ENCODE measurements at places on chromosomes 16 and 17. TPM values are rescaled to one million over a fixed set of nuclear protein-coding genes. Genes with fewer than 3 reads are reported as not detected.

GRCh38 chr16:4586291-4586690 lies 28.4 kb downstream of the UBALD1 start:
- no peak overlapping the region for H3K27ac ChIP-seq
- H3K36me3 ChIP-seq = no peaks in the 10 kb centered on the region

DNA sequence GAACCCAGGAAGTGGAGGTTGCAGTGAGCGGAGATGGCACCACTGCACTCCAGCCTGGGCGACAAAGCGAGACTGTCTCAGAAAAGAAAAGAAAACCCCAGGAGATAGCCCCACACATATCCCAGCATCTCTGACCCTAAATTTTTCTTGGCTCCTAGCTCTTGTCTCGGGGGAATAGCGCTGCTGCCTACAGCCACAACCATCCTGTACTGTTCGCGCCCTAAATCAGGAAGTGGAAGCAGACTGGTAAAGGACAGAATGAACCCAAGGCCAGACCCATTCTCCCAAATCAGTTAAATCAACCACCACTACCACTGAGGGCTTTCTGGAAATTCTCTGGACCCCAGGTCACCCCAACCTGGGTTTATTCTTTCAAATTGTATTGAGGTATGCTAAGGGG lies 1.7 kb downstream of the CTDNEP1 start:
- no peaks in the 10 kb centered on the region for H3K27me3 ChIP-seq
- no peaks in the 10 kb centered on the region for H3K36me3 ChIP-seq
- H3K4me1 ChIP-seq = peaks cover 15% of the 10 kb centered on the region
- no peak for DNase-seq

DNA sequence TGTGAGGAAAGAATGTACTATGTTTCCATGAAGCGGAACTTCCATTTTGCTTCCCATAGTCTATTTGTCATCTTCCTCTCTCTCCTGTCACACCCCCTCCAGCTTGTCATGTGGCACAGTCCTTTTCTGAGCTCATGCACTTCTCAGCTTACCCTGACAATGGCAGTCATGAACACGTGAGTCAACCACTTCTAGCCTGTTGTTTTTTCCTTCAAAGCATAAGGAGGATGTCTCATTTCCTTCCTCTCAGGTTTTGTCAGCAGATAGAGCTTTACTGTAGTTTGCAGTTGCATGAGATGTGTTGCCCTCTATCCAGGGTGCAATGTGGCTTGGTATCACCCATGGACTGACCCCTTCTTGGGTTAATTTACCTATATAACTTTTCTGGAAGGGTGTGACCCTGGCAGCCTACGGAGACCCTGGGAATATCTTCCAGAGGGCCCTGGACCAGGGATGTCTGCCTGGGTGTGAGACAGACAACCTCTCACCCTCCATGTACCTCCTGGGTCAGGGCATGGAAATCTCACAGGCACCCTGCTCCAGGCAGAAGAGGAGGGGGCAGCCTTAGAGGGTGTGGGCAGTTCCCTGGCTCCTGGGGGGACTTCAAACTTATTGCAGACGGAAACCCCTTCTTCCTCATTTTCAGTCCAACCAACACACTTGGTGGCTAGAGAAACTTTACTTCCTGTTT lies 4.0 kb upstream of the ZNF267 start:
- no peak overlapping the region for H3K4me3 ChIP-seq

GRCh38 chr16:89113152-89113547 lies 19.5 kb downstream of the ACSF3 start:
- H3K4me3 ChIP-seq = no peak overlapping the region
- H3K4me1 ChIP-seq = no peaks in the 10 kb centered on the region
- DNase-seq = no peak
- no peaks in the 10 kb centered on the region for H3K27me3 ChIP-seq
- no peak overlapping the region for H3K27ac ChIP-seq

- H3K27ac ChIP-seq = no peak overlapping the region
- H3K4me1 ChIP-seq = peaks cover 17% of the 10 kb centered on the region
- no peaks in the 10 kb centered on the region for H3K36me3 ChIP-seq
- peaks cover 46% of the 10 kb centered on the region for H3K27me3 ChIP-seq
- no peak for DNase-seq
These were observed 9.4 kb downstream of the LPO start for GRCh38 chr17:58247511-58248363.

PCGF2 gene
- 8.7 TPM for total RNA-seq

CCDC200 gene
- not detected for total RNA-seq

DNA sequence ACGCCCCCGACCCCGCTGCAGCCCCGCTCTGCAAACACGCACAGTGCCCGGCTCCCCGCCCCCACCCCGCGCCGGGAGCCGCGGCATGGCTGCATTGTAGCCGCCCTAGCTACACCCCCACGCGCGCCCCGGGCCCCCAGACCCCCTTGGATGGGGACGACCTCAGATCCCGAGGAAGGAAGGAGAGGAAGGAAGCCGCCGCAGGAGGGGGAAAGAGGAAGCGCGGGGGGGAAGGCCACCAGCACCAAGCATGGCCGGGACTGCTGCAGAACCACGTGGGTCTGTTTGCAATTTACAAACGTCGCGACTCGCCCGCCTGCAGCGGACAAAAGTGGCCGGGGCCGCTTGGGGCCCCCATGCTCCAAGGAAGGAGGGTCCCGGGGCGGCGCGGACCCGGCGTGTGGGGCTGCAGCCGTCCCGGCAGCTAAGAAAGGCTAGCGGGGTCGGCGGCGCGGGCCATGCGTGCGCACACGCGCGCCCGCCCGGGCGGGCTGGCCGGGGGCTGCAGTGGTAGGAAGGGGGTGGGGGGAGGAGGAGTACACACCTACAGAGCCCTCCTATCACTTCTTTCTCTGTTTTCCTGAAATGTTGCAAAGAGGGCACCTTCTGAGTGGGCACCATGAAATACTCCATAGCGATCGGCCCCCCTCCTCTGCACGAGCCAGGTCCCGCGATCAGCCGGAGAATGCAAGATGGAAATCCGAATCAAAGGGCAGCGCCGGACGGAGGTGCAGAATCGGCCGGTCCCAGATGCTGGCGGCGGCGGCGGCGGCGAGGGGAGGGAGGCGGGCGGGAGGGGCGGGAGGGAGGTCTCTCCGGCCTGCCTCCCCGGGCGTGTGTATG lies 488 bp downstream of the TFAP4 start:
- no peaks in the 10 kb centered on the region for H3K27me3 ChIP-seq
- H3K4me3 ChIP-seq = peak overlapping the region; percentile 95
- peak overlapping the region; percentile 95 for H3K27ac ChIP-seq
- peaks cover 6% of the 10 kb centered on the region for H3K4me1 ChIP-seq
- H3K36me3 ChIP-seq = no peaks in the 10 kb centered on the region

GRCh38 chr16:26961459-26961858 lies 105.3 kb upstream of the C16orf82 start:
- DNase-seq = no peak
- no peaks in the 10 kb centered on the region for H3K36me3 ChIP-seq
- no peaks in the 10 kb centered on the region for H3K27me3 ChIP-seq
- no peaks in the 10 kb centered on the region for H3K4me1 ChIP-seq
- H3K27ac ChIP-seq = no peak overlapping the region

DNA sequence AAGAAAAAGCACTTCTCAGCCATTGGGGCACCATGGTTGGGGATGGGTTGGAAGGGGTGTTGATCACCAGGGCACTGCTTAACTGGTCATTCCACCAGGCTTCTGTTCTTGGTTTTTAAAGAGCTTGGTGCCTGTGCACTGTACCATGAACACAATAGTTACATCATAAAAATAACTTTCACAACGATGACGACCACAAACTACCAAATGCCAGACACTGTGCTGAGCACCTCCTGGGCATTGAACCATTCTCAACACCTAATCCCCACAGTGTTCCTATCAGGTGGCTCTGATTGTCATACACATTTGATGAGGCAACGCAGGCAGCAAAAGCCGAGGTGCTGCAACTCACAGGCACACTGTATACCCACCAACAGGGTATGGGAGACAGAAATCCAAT lies 208.0 kb downstream of the FOXL1 start:
- H3K4me3 ChIP-seq = no peak overlapping the region
- no peak for DNase-seq
- H3K27me3 ChIP-seq = no peaks in the 10 kb centered on the region

DNA sequence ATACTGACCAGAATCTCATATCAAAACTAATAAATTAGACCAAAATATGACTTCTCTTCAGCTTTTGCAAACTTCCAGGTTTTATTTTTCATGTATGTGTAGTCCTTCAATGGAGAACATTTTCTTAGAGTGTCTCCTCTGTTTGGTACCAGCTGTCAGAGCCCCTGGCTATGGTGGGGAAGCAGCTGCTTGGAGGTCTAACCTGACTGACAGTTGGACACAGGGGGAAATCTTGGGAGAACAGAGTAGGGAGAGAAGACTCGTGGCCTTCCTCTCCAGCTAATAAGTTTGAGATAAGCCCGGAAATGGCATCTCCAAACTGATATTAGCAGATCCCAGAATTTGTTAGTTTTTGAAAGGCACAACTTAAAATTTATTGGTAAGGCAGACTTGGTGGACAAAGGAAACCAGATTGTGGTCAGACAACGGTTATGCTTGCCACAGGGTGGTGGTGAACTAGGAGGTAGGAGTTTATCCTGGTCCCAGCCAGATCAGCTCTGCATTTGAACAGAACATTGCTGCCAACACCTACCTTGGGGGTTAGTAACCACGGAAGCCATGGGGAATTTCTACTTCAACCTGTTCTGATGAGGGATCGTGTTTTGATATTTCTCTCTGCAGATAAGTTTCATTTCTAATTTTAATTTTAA lies 39.2 kb upstream of the IRX3 start:
- H3K27me3 ChIP-seq = no peaks in the 10 kb centered on the region
- no peak overlapping the region for H3K27ac ChIP-seq
- no peaks in the 10 kb centered on the region for H3K4me1 ChIP-seq
- H3K4me3 ChIP-seq = no peak overlapping the region
- DNase-seq = no peak
- no peaks in the 10 kb centered on the region for H3K36me3 ChIP-seq
